ENCODE measurements at places on chromosomes 6 and 20. TPM values are rescaled to one million over a fixed set of nuclear protein-coding genes. Genes with fewer than 3 reads are reported as not detected.

DNA sequence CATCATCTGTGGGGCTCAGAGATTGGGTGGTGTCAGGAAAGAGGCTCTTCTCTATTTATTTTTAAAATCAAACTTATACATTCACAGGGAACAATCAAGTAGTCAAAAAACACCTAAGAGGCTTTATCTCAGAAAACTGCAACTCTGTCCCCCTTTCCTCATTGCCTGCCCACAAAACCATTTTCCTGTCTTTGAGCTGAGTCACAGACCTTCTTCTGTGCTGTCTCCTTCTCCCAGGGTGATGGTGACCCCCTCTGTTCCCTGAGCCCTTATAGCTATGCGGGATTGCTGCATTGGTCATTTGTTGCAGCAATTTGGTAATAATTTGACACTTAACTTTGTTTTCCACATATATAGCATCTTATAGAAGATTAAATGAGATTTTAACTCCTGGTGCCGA is 195.2 kb upstream of the PROKR2 start:
- no peak overlapping the region for H3K4me3 ChIP-seq
- no peaks in the 10 kb centered on the region for H3K4me1 ChIP-seq

Gene ARFGEF2
- 35.6 TPM for total RNA-seq

GRCh38 chr20:48971956-48972355 is 50.4 kb downstream of the ARFGEF2 start:
- no peak overlapping the region for H3K27ac ChIP-seq
- DNase-seq = no peak
- H3K4me1 ChIP-seq = no peaks in the 10 kb centered on the region
- no peaks in the 10 kb centered on the region for H3K27me3 ChIP-seq
- no peak overlapping the region for H3K4me3 ChIP-seq

GRCh38 chr6:3310051-3310448 is 51.3 kb downstream of the PSMG4 start:
- H3K36me3 ChIP-seq = no peaks in the 10 kb centered on the region
- no peak for DNase-seq
- no peak overlapping the region for H3K27ac ChIP-seq
- no peaks in the 10 kb centered on the region for H3K4me1 ChIP-seq

Gene ADGRF5
- 0.30 TPM for total RNA-seq

DNA sequence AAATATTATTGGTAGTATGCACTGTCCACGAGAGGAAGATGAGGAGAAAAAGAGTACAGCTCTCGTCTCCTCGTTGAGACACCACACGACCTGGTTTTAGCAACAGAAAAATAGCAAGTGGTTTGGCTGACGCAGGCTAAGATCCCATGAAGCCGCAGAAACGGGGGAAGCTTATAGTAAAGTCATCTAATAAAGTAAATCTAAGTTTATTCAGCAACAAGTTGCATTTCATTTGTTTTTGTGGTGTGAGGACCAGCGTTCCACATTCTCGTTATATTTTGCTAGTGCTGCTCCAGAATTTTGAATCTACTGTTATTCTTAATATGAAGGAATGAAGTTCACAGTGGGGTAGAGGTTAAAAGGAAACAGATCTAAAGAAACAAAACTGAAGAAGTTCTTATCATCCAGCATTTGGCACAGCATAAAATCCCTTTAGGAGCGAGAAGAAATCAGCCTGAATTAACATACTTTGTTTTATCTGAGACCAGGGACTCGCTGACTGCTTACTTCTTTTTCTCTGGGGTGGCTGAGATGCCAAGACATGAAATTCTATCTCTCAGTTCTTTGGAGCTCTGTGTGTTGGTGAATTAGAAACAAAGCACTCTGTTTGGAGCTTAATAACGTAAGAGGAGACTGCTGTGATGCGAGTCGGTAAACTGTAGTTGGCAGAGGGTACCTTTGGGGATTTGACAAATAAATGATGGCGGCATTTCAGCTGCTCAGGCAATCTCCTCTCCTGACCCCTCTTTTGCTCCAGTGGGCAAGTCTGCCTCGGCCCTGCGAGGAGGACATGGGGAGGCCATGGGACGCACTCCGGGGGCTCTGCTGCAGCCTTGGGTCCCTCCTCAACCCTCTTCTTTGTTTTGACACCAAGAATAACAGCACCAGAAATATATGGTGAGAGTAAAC is 24.9 kb upstream of the IRF4 start:
- DNase-seq = no peak
- H3K4me3 ChIP-seq = peak overlapping the region; percentile 23
- no peaks in the 10 kb centered on the region for H3K27me3 ChIP-seq
- H3K36me3 ChIP-seq = no peaks in the 10 kb centered on the region
- peaks cover 12% of the 10 kb centered on the region for H3K4me1 ChIP-seq

DNA sequence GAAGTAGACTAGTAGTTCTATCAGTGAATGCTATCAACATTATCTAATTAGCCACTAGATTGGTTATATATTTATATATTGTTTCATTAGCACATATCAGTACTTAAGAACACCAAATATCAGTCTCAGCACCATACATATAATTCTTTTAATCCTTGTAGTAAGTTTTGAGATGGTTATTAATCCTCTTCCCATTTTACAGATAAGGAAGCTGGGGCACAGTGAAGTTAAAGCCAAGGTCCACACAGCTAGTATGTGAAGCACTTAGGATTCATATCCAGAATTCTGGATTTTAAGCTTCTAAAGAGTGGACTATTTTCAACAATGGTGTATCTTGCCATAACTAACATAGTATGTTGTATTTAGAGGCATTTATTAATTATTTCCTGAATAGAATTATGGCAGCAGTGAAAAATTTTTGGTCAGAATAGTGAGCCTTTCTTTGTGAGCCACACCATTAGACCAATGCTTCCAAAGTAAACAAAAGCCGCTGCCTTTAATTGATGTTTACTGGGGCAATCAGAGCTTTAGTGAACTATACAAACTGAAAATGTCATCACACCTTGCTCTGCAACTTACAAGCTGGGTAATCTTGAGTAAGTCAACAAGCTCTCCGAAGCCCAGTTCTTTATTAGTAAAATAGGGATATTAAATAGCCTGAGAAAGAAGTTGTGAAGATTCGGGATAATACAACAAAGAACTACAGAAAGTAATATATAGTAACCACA is 41.9 kb upstream of the HBS1L start:
- no peaks in the 10 kb centered on the region for H3K4me1 ChIP-seq
- no peak for DNase-seq
- H3K27me3 ChIP-seq = no peaks in the 10 kb centered on the region
- no peak overlapping the region for H3K27ac ChIP-seq

- no peaks in the 10 kb centered on the region for H3K4me1 ChIP-seq
- DNase-seq = no peak
- no peak overlapping the region for H3K4me3 ChIP-seq
- no peak overlapping the region for H3K27ac ChIP-seq
These were observed 339.1 kb downstream of the FRK start for GRCh38 chr6:115721564-115721963.

Measured in SJCRH30 (cell line).